Breast epithelium (tissue), 4 donors: ENCODE measurements at places on chromosomes 5 and 9. TPM values are rescaled to one million over a fixed set of nuclear protein-coding genes. Genes with fewer than 3 reads are reported as not detected.

Gene C9
- total RNA-seq, result not detected

Gene UNC5A
- total RNA-seq, result 0.15 TPM

Gene HTR4
- 0.15 TPM for total RNA-seq

Gene TCF7
- 6.6 TPM for total RNA-seq

Gene ADAMTS2
- 11.3 TPM for total RNA-seq

Gene DROSHA
- total RNA-seq, result 50.8 TPM

Gene IFNB1
- total RNA-seq, result not detected

Gene CER1
- not detected for total RNA-seq

GRCh38 chr5:9166202-9167112 is 379.4 kb downstream of the SEMA5A start:
- DNase-seq, result no peak

DNA sequence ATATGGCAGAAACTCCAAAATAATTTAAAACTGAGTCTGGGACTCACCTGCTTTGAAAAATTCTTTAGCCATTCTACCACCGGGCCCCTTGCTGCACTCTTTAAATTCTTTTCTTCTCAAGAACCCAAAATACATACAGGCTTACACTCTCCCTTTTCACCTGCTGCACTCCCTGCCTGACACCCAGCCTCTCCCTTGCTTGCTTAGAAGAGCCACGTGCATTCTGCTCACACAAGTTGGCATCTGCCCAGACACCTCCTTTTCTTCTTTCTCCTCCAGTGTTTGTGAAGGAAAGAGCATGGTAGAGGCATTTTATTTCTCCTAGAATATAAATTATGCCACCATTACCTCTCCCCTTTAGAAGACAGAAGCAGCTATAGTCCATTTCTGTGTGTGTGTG is 39.0 kb upstream of the AOPEP start:
- DNase-seq, result no peak

DNA sequence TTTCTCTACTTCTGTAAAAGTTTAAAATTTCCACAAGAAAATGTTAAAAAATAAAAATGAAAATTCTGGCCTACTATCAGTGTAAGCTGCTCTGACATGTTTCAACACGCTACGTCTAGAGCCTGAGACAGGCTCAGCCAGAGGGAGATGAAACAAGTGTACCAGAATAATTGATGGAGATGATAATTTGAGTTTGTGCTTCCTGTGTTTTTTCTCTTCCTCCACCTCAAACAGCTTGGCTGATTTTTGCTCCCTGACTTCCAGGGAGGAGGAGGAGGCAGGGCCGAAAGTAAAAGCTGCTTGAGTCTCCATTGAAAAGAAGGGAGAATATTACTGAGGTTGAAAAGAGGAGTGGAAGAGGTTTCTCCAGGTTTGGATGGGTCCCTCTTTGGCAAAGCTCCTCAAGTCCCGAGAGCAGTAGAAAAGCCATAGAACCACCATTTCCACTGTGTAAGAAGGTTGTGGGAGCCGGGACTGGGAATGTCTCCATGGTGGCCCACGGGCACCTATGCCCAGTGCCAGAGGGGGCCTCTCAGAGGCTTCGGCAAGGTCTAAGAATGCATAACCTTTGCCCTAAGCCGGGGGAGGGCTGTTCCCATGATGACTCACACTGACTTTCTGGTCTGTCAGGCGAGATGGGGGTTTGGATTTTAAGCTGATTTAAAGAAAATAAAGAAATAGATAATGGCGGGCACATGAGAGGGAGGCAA is 95.1 kb downstream of the HRH2 start:
- no peak for DNase-seq

- no peak for DNase-seq
Observed at GRCh38 chr5:160565376-160565775, 143.7 kb downstream of the PTTG1 start.

- DNase-seq, result no peak
Observed at GRCh38 chr5:32042551-32042961, 131.6 kb downstream of the GOLPH3 start.

DNA sequence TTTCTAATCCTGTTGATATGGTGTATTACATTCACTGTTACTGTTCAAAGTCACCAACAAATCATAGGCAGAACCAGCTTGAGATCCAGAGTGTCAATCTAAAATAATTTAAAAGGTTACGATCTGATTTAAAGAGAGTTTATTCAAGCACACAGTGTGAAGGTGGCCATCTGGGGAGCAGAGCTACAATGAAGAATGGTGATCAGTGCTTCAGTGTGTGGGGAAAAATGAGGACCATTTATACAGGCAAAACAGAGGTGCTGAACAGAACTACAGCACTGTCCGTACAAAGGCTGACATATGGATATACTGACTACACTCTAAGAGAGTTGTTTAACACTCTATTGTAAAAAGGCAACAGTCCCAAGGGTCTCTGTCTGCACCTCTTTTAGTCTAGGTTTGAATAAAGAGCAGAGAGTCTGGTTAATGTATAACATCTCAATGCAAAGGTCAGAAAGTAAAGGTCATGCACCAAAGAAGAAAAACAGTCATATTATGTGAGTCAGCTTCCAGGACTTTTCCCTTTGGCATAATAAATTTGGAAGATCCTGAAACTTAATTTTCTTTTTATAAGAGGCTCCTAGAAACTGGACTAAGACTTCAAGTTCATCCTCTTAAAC is 29.7 kb upstream of the TDRD7 start:
- DNase-seq, result no peak

DNA sequence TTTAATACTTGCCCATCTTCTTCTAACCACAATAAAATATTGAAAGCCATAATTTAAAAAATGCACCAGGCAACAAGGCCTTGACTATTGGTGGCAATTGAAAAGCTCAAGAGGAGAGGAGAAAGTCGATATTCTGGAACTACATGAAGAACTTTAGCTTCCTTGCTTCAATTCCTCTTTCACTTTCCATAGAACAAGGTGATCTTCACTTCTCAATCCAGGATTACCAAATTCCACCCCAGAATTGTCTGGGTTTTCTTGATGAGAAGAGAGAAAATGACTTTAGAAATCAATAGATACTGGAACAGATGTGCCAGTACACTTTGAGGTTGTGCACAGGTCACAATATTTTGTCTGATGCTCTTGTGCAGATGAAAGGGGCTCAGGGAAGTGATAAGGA is 52.2 kb downstream of the PTCD2 start:
- no peak for DNase-seq

GRCh38 chr5:37626266-37626665 is 213.6 kb downstream of the GDNF start:
- DNase-seq, result no peak

DNA sequence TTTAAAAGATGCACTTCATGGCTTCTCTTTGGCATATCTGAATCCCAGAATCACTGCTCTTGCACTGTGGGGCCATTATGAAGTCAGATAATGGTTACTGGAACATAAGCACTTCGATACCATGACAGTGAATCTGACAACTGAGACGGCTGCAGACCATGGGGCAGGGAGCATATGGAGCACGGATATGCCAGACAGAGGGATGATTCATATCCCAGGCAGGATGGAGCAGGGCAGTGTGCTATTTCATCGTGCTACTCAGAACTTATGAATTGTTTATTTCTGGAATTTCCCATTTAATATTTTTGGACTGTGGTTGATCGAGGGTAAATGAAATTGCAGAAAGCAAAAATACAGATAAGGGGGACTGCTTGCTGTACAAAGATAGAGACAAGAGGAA is 145.0 kb downstream of the EGFLAM start:
- no peak for DNase-seq

DNA sequence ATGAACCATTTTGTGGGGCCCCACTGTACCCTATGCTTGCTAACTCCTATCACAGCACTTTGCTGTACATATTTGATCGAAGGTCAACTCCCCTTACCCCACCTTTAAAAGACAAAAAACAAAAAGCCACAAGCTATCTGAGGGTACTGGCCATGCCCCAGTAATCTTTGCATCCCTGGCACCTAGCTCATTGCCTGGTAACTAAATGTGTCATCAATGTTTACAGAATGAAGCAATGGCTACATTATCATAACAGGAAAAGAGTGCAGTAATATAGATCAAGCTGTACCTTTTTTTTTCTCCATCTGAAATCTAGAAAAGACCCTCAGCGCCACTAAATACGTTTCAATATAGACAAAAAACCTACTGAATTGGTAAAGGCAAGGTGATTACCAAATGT is 188.0 kb downstream of the ELAVL2 start:
- DNase-seq, result no peak

- DNase-seq, result no peak
Observed at GRCh38 chr9:108083160-108083750, 593.7 kb upstream of the KLF4 start.

DNA sequence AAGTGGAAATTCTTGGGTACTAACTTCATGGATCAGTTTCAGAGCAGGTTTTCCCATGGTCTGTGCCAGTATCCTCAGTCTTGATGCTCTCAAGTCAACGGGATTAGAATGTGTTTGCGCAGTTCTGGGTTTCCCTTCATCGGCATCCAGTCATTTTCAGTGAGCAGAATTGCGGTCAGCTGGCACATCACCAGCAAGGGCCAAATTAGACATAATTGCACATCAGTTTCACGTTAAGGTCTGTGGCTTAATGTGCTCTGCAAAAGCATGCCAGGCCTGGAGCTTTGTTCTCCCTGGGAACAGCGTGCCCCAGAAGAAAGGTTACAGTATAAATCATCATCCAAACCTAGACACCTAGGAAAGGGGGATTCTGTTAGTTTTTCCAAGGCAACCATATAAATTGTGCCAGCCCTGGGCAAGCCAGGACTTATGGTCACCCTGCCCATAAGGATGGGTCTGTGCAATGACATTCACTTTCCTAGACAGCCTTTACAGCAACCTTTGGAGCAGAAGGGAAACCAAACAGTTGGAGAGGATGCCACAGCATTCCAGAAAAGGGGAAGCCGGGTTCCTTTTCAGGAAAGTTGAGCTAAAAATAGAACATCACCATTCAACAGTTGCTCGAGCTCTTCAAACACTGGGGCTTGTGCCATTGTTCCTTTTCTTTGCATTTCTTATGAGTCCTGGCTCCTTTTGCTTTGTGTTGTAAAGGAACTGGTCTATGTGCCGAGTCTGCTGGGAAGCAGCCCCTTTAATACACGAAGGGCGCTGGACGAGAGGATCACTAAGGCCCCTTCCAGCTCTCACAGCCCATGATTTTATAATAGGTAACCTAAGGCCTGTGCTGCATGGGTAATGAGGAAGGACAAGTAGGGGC is 23.1 kb downstream of the IQGAP2 start:
- DNase-seq, result no peak

- no peak for DNase-seq
Observed at GRCh38 chr5:135978212-135978631, 23.4 kb upstream of the LECT2 start.

DNA sequence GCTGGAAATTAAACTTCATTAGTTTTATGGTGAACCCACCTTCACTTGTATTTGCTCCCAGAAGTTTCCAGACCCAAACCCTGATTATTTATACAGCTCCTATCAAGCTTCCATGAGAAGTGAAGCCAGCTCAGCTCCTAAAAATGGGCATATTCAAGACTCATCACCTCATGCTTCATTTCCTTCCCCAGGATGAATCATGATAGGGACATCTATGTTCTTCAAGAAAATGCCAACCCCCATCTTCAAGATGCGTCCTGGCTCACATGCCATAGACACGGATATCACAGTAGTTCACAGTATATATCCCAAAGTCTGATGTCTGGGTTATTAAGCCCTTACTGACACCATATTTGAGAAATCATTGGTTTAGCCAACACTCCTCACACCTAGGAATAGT is 217.6 kb downstream of the NPR3 start:
- no peak for DNase-seq

DNA sequence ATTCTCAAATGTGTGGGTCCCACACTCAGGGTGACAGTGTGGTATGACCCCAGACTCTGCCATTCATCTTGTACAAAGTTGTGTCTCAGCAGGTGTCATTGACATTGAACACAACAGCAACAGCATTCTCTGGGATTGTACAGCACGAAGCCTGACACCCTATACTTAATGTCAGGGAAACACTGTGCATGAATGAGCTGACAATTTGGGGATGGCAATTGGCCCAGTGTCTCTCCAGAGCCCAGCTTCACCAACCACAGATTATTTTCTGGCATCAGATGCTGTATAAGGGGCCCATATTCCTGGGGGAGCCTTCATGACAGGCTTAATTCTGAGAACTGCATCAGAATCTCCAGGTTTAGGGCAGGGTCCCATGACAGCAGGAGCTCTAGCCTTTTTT is 143.2 kb downstream of the GCNT1 start:
- no peak for DNase-seq

DNA sequence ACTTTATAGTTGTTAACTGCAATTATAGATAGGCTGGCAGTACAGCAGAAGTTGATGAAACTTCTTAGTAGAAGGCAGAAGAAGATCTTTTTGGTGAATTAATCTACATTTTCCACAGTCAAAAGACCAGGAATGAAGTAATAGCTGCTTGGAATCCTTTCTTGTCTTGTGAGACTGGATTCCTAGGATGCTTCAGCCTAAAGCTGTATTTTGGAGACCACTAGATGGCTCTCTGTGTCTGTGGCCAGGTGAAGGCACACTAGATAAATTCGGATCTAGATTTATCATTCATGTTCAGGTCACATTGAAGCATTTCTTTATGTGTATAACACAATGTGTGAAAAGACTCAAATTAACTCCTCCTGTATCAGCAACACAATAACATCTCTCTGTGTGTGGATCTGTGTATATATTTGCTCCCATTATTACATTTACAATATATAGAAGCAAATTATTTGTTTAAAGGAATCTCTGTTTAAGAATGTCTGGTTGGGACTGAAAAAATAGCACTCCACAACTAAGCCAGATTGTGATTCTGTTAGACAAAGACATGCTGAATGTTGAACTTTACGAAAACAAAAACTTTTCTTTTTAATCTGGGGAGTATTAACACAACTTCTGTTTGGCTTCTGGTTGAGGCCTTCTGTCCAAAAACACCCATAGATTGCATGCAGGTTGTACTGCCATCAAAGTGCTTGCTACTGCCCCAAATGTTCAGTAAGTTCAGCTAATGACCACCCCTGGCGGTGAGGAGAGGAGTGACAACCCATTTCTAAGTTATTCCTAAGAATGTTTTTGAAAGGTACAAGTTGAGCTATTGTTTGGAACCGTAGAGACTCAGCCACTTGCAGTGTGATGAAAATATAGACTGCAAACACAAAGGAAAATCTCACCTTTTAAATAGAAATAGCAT is 10.6 kb downstream of the GRIN3A start:
- DNase-seq, result no peak

- DNase-seq, result no peak
Observed at GRCh38 chr5:172616730-172617129, 24.3 kb upstream of the NEURL1B start.

- DNase-seq, result no peak
Observed at GRCh38 chr5:54873691-54874090, 111.7 kb downstream of the ESM1 start.

- DNase-seq, result no peak
Observed at GRCh38 chr9:124880501-124880900, 18.6 kb downstream of the ARPC5L start.

GRCh38 chr9:93033531-93033930 is 25.0 kb upstream of the SUSD3 start:
- no peak for DNase-seq

DNA sequence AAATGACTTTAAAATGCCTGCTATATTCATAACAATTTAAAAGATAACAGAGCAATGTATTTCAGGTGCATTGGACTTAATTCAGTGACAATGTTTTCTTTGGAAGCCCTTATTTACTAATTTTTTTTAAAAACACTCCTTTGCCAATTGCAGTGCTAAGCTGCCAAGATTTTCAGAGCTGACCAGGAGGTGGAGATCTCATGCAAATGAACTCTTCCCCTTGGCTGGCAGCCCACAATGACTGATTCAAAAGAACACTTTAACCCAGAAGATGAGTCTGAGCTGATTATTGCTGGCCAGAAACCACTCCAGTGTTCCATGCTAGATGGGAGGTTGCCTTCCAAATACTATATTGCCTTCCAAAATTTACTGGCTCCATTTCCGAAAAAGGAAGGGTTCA is 128.3 kb upstream of the CCNH start:
- peak; percentile 59 for DNase-seq
